ENCODE measurements at places on chromosomes 6 and 20. TPM values are rescaled to one million over a fixed set of nuclear protein-coding genes. Genes with fewer than 3 reads are reported as not detected.

Gene HCK
- 47.4 TPM for total RNA-seq

Gene ARFRP1
- total RNA-seq: 36.9 TPM

Gene HTR1B
- total RNA-seq: 0.44 TPM

Gene ECT2L
- 0.21 TPM for total RNA-seq

Gene OTOR
- total RNA-seq: not detected

Gene LY6G6F
- total RNA-seq: not detected

Gene SPINT4
- not detected for total RNA-seq

Gene PAX1
- not detected for total RNA-seq

Gene TINAG
- total RNA-seq: not detected

Gene PCSK2
- 1.0 TPM for total RNA-seq

Gene PBOV1
- not detected for total RNA-seq

Gene SLC25A27
- 57.8 TPM for total RNA-seq

Gene HDDC2
- total RNA-seq: 59.4 TPM

Gene SLC35D3
- total RNA-seq: not detected

Gene KIFC1
- total RNA-seq: 3.6 TPM

Gene DACT2
- 0.30 TPM for total RNA-seq

Gene VGLL2
- not detected for total RNA-seq

Gene MUC21
- not detected for total RNA-seq

Gene PSMB8
- total RNA-seq: 16.3 TPM

Gene LSM2
- total RNA-seq: 31.8 TPM

Gene MED20
- total RNA-seq: 13.5 TPM

Gene ULBP1
- total RNA-seq: not detected

Gene HBS1L
- 31.2 TPM for total RNA-seq

Gene KIF25
- total RNA-seq: not detected

Gene C6orf132
- 1.8 TPM for total RNA-seq

Gene PRRT1
- total RNA-seq: 2.7 TPM

Gene SCGN
- not detected for total RNA-seq

Gene STK35
- total RNA-seq: 17.0 TPM

Gene DEFB121
- total RNA-seq: not detected

Gene VARS1
- total RNA-seq: 51.3 TPM

Gene VSTM2L
- 0.44 TPM for total RNA-seq

Gene C20orf202
- not detected for total RNA-seq

Gene PROCR
- 79.5 TPM for total RNA-seq

Gene PIM1
- 2.8 TPM for total RNA-seq

Gene OR12D2
- total RNA-seq: not detected

Gene MYB
- total RNA-seq: 0.63 TPM

Gene KCNQ2
- not detected for total RNA-seq

Gene HEY2
- total RNA-seq: 5.2 TPM

Gene MYH7B
- 5.3 TPM for total RNA-seq

Gene EEF1A2
- total RNA-seq: not detected

Gene REPS1
- 52.4 TPM for total RNA-seq

Gene NRN1
- 66.5 TPM for total RNA-seq
